T-cell (primary cell): ENCODE measurements at places on chromosomes 12 and 14. TPM values are rescaled to one million over a fixed set of nuclear protein-coding genes. Genes with fewer than 3 reads are reported as not detected.

Gene HSPA2
- 2.1 TPM for total RNA-seq

GRCh38 chr14:99330316-99331240, 58.6 kb upstream of the BCL11B start:
- DNase-seq = no peak

- DNase-seq = no peak
These were observed 12.5 kb upstream of the RCOR1 start for GRCh38 chr14:102579696-102580549.

- DNase-seq = no peak
These were observed 1.7 kb upstream of the LAG3 start for GRCh38 chr12:6770600-6770999.

GRCh38 chr12:66050610-66051009, 79.9 kb downstream of the LLPH start:
- DNase-seq = no peak

DNA sequence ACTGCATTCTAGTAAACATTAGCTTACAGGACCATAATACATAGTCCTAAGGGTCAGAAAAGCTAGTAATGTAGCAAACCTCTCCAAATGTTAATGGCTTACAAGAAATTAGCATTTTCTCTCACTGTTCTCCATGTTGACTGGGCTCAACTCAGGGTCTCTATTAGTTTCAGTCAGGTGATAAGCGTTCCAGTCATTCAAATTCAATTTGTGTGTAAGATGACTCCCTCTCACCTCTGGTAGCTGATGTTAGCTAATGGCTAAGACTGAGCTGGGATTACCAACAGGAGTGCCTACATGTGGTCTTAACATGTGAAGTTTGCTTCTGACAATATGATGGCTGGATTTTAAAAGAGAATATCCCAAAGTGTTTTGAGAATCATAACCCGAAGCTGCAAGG, 630.5 kb upstream of the USP15 start:
- no peak for DNase-seq

GRCh38 chr14:87214558-87214957, 778.4 kb downstream of the GALC start:
- DNase-seq = no peak

- DNase-seq = no peak
These were observed 20.5 kb downstream of the TTC7B start for GRCh38 chr14:90795744-90796143.

GRCh38 chr14:104816616-104816884, 15.6 kb downstream of the ZBTB42 start:
- no peak for DNase-seq

- DNase-seq = no peak
These were observed 17.9 kb upstream of the IL22 start for GRCh38 chr12:68271346-68271745.

DNA sequence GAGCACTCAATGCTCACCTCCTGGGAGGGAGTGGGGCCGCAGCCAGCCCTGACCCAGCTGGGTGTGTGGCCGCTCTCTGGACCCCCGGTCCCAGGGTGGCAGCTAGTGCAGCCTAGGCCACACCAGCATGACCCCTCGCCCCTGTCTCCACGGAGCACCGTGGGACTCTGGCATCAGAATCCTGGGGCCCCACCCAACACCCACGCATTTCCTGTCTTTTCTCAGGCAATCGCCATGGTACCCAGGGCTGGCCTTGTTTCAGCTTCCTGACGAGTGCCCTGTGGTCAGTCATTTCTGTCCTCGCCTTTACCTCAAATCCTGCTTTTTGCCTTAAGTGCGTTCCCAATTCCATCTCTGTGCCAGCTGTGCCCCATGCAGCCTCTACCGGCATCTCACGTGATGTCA, 15.9 kb downstream of the PACS2 start:
- DNase-seq = no peak

- peak; percentile 8 for DNase-seq
These were observed 17.9 kb downstream of the SNAPC1 start for GRCh38 chr14:61780125-61780524.

Gene PRB4
- not detected for total RNA-seq

Gene MYO1H
- total RNA-seq = not detected

Gene PRICKLE1
- total RNA-seq = 1.1 TPM

DNA sequence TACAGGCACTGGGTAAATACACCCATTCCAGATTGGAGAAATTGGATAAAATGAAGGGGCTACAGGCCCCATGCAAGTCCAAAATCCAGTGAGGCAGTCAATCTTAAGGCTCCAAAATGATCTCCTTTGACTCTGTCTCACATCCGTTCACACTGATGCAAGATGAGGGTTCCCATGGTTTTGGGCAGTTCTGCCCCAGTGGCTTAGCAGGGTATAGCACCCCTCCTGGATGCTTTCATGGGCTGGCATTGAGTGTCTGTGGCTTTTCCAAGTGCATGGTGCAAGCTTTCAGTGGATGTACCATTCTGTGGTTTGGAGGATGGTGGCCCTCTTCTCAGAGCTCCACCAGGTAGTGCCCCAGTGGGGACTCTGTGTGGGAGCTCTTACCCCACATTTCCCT, 427.2 kb downstream of the TRHDE start:
- no peak for DNase-seq

Gene C12orf56
- 0.33 TPM for total RNA-seq

GRCh38 chr14:101118746-101119591, 215.4 kb upstream of the RTL1 start:
- no peak for DNase-seq

Gene LUM
- total RNA-seq = 0.61 TPM

- DNase-seq = no peak
These were observed 199.4 kb upstream of the RTL1 start for GRCh38 chr14:101102875-101103274.

DNA sequence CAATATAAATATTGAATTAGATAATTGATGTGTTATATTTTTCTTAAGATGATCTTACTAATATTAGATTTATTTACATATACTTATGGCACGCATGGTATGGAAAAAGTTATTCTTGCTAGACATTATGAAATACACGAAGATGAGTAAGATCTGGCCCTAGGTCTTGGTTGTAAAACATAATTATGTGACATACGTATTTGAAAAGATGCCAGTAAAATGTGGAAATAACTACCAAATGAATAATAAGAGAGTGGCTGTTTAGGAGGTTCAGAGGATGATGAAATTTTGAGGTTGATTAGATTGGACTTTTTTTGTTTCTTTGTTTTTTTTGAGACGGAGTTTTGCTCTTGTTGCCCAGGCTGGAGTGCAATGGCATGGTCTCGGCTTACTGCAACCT, 41.3 kb downstream of the FANCM start:
- no peak for DNase-seq
